ENCODE measurements at places on chromosomes 3 and 15.
A peak's percentile ranks its signal among the peaks of the same experiment; 100 is the strongest.

DNA sequence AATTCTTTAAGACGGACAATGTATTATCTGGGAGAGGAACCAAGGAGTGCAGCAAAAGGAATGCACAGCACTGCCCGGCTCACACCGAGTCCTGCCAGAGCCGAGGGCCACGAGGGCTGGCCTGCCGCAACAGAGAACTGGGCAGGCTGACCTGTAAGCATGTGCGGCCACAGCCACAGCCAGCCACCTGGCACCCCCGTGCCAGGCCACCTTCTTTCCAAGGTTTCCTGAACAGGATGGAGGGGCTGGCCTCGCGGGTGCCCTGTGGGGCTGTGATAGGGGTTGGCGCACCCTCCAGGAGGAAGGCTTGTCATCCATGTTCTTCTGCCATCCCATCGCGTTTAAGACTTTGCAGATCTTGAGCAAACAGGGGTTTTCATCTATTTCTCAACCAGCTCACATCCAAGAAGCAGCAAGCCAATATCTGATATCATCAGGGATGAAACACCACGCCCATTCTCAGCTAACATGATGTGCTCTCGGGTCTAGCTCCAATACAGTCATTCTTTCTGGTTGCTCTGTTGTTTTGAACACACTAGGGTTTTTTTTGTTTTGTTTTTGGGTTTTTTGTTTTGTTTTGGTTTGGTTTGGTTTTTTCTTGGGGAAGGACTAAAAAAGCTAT lies 10.2 kb downstream of the CA12 start:
- DNase-seq, result no peak

GRCh38 chr3:41688595-41689380 lies 273.1 kb downstream of the ULK4 start:
- DNase-seq, result no peak

- DNase-seq, result no peak
These were observed 75.3 kb downstream of the ZNF609 start for GRCh38 chr15:64535460-64536243.

GRCh38 chr3:153099131-153099530 lies 62.9 kb upstream of the RAP2B start:
- no peak for DNase-seq

- DNase-seq, result no peak
These were observed 381.4 kb upstream of the TGFBR2 start for GRCh38 chr3:30225021-30225420.

DNA sequence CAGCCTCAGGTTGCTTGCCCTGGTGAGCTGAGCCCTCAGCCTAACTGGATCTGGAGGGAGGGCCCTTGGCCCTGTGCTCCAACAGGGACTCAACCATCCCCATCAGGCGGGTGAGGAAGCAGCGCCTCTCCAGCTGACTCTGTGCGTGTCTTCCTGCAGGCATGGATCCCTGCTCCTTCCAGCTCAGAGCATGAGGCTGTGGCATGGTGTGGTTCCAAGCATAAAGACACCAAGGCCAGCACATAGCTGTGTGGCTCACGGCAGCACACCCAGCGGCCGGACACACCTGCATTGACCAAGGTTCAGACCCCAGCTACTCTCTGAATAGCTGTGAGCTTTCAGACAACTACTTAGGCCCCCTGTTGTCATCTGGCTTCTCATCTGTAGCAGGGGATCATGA lies 131.0 kb upstream of the PLXNA1 start:
- no peak for DNase-seq

DNA sequence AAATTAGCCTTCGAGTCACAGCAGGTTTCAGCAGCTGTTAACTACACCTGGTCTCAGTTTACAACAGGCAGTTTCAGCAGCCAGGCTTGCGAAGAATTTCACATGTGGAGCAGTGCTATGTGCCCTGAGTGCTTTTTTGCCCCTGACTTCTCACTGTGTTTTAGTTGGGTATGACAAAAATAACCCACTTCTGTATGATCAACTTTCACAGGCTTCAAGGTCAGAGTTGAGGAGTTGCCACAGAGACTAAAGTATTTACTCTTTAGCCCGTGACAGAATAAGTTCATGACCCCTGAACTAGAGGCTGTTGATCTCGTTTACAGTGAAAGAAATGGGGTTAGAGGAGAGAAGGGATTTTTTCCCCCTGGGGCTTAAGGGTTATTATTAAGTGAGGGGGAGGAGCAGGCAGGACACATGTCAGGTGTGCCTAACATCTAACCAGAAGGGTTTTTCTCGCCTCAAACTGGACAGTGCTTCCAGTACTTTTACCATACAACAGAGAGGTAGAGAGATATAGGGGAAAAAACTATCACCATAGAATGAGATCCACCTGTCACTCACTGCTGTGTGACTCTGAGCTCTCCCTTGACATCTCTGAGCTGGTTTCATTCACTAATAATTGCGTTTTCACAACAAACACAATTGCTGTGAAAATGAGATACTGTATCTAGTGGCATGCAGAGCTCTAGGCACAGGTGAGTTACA lies 14.0 kb upstream of the TOPBP1 start:
- DNase-seq, result no peak

GRCh38 chr15:51245628-51246027 lies 92.8 kb downstream of the CYP19A1 start:
- no peak for DNase-seq

- peak; percentile 61 for DNase-seq
These were observed 519.1 kb downstream of the FOXP1 start for GRCh38 chr3:71064291-71064955.

GRCh38 chr3:16477056-16477455 lies 36.4 kb downstream of the RFTN1 start:
- DNase-seq, result no peak

- no peak for DNase-seq
These were observed 594.8 kb downstream of the NTRK3 start for GRCh38 chr15:87661454-87662355.

Data from iPS-NIHi11 (cell line).